ENCODE measurements at places on chromosomes 5 and 9.

DNA sequence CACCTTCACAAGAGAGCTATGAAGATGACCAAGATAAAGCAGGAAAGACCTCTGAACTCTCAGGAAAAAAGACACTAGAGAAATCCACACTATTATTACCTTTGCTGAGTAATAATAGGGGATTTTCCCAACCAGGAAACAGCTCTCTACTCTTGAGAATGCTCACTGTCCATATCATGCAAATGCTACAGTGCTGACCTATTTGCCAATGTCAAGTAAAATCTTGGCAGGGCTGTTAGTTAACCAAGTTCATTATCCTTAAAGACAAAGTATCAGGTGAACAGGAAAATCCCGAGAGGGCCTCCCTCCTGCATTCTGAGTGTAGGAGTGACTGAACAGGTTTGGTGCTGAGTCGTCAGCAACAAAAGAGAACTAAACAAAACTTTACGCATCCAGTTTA is 306.6 kb downstream of the ACTL7B start:
- peak; percentile 91 for DNase-seq

DNA sequence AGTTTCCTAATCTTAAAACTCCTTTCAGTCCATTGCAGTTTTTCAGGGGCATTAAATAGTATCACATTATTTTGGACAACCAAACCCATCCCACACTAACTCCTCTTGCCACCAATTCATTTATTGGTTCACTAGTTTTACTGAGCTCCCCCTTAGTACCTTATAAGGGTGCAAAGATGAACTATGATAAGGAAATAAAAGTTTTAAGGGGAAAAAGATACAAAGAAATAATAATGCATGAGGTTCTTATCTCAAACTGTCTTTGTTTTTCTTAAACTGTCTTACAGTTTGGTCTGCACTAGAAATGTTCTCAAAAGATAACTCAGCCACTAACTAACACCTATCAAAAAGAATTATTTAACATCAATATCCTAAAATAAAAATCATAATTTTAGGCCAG is 8.4 kb downstream of the SCAI start:
- DNase-seq, result no peak

DNA sequence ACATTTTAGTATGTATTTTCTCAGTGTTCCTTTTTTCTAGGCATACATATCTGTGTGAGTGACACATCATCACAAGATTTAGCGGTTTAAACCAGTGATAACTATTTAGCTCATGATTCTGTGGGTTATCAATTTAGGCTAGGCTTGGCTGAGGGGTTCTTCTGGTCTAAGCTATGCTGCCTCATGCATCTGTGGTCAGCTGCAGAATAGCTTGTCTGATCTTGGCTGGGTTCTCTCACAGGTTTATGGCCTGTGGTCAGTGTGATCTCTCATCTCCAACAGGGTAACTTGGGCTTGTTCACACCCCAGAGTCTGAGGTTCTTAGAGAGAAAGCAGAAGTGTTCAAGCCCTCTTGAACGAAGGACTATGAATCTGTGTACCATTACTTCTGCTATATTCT is 363.3 kb downstream of the KDM4C start:
- peak; percentile 11 for DNase-seq

DNA sequence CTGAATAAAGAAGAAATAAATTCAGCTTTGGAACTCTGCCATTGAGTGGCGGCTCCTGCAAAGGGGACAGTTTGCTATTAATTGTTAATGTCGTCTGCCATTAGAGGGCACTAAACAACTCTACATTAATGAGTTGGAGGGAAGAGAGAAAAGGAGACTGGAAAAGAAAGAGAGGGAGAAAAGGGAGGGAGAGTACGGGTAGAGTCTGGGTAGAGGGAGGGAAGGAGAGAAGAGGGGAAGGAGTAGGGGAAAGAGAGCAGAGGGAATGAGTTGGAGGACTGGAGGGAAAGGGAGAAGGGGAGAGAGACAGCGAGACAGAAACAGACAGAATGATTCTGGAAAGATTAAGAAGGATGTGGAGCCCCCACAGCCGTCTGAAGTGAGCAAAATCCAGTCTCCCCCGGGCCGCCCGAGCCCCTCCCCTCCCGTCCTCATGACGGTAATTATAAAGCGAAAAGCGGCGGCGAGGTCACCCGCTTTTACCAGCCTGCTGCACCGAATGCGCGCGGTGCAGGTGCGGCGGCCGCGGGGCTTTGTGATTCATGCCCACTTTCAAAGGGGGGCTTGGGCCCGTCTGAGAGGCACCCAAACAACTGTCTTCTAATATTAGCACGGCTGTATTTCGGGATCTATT is 1.9 kb upstream of the FST start:
- peak; percentile 59 for DNase-seq

DNA sequence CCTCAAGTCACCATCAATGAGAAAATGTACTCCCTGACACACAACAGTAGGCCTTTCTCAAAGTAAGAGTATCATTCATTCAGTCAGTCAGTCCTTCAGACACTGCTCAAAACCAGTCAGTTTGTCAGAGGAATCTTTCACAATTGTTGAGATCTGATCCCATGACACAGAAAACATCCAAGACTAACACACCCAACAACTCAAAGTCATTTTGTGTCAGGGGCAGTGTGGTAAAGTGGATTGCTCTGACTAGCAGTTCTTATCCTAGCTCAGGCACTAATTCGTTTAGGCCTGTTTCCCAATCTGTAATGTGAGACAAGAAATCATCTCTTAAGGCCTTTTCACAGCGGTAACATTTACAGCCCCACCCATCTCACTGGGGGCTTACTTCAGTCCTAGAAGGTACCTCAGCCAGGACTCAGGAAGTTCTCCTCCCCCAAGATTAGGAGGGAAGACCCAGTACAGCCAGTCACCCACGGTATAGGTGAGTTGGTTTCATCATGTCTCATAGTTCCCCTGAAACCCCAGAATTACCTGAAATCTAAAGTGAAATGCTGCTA is 31.9 kb downstream of the SH3TC2 start:
- DNase-seq, result no peak

- DNase-seq, result no peak
These were observed 159.7 kb upstream of the TLX3 start for GRCh38 chr5:171149333-171149732.

GRCh38 chr9:114722081-114722621 is 40.2 kb upstream of the TEX48 start:
- no peak for DNase-seq

DNA sequence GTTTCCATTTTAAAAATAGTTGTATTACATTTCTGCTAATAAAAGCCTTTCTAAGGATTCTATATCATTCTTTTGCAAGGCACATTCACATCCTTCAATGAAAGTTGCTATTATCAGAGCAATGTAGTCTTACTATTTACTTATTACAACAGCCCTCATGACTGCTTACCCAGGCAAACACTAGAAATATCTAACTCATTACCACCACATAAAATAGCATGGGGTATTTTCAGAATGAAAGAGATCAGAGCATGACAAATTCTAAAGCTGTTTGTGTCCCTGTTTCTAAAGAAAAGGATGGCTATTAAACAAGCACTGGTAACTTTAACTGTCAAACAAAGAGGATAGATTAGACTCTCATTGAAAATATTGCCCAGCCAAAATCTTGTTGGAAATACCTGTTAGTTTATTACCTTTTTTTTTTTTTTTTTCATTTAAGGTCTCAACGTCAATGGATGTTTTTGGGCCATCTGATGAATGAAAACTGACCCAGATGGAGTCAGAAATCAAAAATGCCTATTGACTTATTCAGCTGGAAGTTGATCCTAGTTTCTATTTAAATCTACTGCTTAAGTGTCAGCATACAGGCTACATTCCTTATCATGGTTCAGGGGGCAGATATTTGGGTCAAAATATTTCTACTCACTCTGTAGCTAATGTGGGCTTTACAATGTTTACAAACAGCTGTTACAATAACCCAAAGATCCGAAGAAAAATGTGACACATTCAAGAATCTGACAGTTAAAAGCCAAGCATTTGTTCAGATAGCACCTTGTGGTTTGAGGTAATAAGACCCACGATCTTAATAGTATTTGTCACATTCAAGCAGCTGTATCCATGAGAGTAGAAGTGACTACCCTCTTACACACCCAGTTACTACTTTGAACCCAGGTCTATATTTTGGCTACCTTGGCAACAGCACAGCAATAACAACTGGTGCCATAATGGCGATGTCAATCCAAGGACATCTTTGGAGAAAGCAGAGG is 554.8 kb upstream of the MEF2C start:
- peak; percentile 14 for DNase-seq

DNA sequence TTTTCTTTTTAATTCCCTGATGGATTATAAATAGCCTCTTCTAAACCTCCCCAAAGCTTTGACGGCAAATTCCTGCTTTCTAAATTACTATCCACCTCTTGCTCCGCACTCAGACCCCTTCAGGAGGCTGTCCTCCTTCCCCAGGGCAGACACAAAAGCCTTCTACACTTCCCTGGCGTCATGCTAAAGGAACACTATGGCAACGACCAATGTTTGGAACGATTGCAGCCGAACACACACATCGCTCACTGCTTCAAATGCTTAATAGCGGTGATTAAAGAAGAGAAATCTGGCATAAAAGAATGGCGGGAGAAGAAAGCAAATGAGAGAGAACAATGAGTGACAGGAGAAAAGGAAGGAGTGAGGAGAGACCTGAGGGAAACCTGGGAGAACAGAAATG is 297.3 kb downstream of the MLLT3 start:
- no peak for DNase-seq

DNA sequence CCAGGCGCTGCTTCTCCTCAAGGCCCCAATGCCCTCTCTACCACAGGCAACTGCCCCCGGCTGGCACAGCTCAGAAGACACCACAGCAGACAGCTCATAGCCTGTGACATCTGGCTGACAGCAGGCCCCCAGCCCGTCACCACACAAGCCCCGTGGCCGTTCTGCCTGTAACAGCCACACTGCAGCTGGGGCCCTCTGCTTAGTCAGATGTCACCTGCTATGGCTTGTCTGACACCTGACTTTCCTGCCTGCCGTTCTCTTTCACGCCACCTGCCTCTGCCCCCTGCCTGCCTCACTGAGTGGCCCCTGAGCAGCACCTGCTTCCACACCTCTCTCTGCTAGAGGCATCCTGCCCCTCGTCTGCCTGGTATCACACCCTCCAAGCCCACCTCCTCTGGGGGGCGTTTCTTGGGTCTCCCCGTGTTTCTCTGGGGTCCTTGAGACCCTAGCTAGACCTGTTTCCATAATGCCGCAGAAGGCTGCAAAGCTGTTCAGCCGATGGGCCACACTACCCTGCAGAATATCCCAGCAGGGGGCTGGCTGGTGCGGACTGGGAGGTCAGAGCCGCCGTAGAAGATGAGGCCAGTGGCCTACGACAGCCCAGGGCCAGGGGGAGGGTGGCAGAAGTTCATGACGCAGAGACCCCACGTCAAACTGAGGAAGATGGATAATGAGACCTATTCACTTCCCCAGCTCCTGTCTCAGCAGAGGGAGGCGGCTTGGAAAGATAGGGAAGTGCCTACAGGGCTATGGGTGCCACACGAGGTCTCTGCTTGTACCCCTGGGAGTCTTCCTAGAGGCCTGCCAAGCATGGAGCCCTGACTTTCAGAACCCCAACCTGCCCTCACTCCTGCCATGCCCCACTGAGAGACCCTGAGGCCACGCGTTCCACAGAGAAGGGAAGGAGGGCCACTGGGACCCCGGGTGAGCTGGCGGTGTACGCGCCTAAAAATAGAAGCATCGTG is 95.1 kb downstream of the ZNF354C start:
- no peak for DNase-seq

DNA sequence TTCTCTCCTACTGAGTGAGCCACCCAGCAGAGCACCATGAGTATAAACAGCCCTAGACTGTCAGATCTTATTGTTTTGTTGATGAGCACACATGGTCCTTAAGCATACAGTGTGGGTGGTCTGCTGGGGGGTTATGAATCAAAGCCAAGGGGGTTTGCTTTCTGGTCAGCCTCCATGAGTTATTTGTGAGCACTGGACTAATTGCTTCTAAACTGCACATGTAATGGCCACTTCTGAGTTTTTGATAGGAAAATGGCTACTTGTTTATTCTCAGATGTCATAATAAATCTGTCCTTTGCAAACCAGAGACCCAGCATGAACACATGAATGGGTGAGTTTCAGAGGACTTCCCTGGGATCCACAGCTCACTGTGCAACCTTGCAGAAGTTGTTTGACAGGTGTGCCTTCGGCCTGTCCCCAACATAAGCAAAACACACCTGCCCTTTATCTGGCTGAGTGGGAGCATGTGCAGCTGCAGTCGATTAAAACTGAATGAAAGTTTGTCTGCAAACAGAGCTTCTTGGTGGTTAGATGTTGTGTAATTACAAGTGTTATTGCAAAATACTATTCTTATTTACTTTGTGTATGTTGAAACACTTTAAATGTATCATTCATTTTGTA is 35.9 kb downstream of the MAMDC2 start:
- peak; percentile 48 for DNase-seq

DNA sequence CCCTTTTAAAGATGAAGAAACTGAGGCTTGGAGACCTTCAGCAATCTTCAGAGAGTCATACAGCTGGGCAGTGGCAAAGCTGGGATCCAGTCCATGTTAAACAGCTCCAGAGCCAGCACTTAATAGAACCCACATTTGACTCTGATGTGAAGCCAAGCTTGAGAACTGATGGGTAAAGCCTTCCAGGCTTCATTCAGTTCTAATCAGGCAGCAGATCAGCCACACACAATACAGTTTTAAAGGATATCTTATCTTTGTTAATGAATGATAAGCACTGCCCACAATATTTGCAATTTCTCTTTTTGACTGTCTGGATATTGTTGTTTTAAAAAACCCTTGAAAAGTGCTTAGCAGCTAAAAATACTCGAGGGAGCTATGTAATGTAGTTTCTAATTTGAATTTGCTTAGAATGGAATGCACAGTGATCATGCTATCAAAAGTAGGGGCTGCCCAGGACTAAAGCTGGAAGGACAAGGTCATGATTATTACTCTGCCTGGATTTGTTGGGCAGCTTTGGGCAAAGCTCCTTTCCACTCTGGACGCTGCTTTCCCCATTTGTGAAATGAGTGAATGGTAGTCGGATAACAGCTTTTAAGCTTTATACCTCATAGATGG is 31.3 kb upstream of the HTR4 start:
- DNase-seq, result no peak

DNA sequence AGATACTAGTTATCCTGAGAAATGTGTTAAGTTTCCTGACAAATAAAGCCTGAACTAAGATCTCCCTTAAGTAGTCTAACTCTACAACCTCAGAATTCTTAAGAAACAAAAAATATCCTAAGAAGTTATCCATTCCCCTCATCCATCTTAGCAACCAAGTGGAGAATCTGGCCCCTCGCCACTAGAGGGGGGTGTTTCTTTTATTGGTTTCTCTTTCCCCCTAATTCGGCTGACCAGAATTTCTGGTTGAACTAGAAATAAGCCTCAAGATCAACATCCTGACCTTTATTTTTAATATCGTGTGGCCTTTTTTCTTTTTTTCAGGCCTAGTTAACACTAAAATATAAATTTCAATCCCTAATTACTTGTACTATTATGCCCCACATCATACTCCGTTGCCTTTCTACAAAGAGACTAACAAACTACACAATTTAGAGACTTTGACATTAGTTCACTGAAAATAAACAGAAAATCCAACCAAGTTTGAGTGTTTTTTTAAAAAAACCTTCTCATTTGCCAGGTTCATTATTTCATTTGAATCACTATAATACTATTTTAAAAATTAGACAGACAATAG is 14.3 kb upstream of the NR4A3 start:
- DNase-seq, result peak; percentile 63

GRCh38 chr5:37665889-37666288 is 174.0 kb downstream of the GDNF start:
- DNase-seq, result no peak

GRCh38 chr5:95959888-95960666 is 1.6 kb downstream of the ELL2 start:
- peak; percentile 19 for DNase-seq

GRCh38 chr5:25427240-25427639 is 782.5 kb upstream of the CDH10 start:
- DNase-seq, result no peak
